ENCODE measurements at places on chromosomes 1 and 21.

- no peak for DNase-seq
- H3K36me3 ChIP-seq = no peaks in the 10 kb centered on the region
- H3K27me3 ChIP-seq = no peaks in the 10 kb centered on the region
- H3K4me1 ChIP-seq = peaks cover 8% of the 10 kb centered on the region
- no peak overlapping the region for H3K4me3 ChIP-seq
These were observed 15.2 kb downstream of the GIPC2 start for GRCh38 chr1:78060857-78061563.

- no peak for DNase-seq
- H3K4me3 ChIP-seq = no peak overlapping the region
- H3K27ac ChIP-seq = no peak overlapping the region
- peaks cover 3% of the 10 kb centered on the region for H3K27me3 ChIP-seq
- H3K4me1 ChIP-seq = peaks cover 2% of the 10 kb centered on the region
- H3K36me3 ChIP-seq = no peaks in the 10 kb centered on the region
These were observed 65.5 kb downstream of the DMRTB1 start for GRCh38 chr1:53524428-53525375.

GRCh38 chr1:1079408-1080121 lies 5.5 kb upstream of the RNF223 start:
- peaks cover 3% of the 10 kb centered on the region for H3K27me3 ChIP-seq
- H3K36me3 ChIP-seq = peaks cover 2% of the 10 kb centered on the region
- peak; percentile 84 for DNase-seq

DNA sequence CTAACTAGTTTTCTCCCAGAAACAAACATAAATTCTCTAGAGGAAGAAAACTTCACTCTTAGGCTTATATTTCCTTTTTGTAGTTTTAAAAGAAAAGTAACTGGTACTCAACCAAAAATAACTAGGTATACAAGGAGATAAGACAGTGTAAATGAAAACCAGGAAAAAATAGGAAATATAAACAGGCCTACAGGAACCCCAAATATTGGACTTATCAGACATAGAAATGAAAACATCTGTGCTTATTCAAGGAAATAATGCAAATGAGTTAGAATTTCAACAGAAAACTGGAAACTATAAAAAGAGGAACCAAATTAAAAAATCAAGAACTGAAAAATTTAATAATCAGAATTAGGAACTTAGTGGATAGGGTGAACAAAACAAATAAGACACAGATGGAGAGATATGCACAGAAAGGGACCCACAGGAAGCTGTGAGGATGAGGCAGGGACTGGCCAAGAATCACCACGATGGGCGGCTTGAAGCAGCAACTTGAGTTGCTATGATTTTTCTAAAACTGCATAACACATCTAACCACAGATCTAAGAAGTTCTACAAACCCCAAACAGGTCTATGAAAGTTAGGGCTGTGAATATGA lies 67.5 kb upstream of the ACTRT2 start:
- H3K27ac ChIP-seq = no peak overlapping the region
- no peak overlapping the region for H3K4me3 ChIP-seq
- H3K27me3 ChIP-seq = no peaks in the 10 kb centered on the region
- DNase-seq = no peak
- no peaks in the 10 kb centered on the region for H3K4me1 ChIP-seq

GRCh38 chr1:232627645-232628334 lies 2.1 kb downstream of the SIPA1L2 start:
- no peak overlapping the region for H3K4me3 ChIP-seq
- no peak overlapping the region for H3K27ac ChIP-seq
- no peaks in the 10 kb centered on the region for H3K4me1 ChIP-seq
- peaks cover 11% of the 10 kb centered on the region for H3K27me3 ChIP-seq
- no peaks in the 10 kb centered on the region for H3K36me3 ChIP-seq

- H3K27ac ChIP-seq = no peak overlapping the region
- H3K27me3 ChIP-seq = no peaks in the 10 kb centered on the region
- no peaks in the 10 kb centered on the region for H3K36me3 ChIP-seq
- peak; percentile 59 for DNase-seq
- H3K4me3 ChIP-seq = no peak overlapping the region
These were observed 168.4 kb downstream of the RERE start for GRCh38 chr1:8649027-8649426.

DNA sequence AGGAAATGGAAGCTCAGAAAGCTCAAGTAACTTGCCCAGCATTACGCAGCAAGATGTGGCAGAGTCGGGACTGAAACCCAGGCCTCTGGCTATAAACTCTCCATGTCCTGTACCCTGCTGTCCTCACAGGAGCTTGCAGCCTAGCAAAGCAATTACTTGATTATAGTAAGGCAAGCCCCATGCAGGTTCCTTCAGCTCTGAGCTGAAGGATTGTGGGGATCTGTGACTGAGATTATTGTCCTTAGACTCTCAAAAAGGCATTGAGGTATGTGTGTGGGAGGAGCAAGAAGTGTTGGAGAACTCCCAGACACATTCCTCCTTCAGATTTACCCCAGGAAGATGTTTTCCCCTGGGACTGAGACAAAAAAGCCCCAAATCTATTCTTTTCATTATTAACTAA lies 124.0 kb upstream of the SPATA6 start:
- H3K4me1 ChIP-seq = no peaks in the 10 kb centered on the region
- no peak overlapping the region for H3K27ac ChIP-seq
- H3K27me3 ChIP-seq = no peaks in the 10 kb centered on the region
- H3K4me3 ChIP-seq = no peak overlapping the region
- DNase-seq = no peak

- peaks cover 3% of the 10 kb centered on the region for H3K4me1 ChIP-seq
- H3K27me3 ChIP-seq = no peaks in the 10 kb centered on the region
- no peak for DNase-seq
These were observed 37.9 kb downstream of the PABPC4 start for GRCh38 chr1:39538531-39539251.

DNA sequence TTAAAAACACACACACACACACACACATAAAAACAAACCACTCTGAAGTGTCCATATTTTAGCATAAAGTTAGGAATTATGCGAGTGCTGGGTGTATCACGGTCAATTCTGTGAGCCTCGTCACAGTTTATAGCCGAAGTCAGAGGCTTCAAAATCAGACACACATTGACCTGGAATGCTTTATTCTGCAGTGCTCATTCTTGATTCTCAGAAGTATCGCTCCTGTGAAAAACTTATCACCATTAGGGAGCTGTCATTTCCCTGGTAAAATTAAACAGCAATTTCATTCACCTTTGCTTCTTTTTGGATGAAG lies 8.7 kb upstream of the IRF2BP2 start:
- H3K4me3 ChIP-seq = no peak overlapping the region
- peaks cover 27% of the 10 kb centered on the region for H3K4me1 ChIP-seq
- H3K36me3 ChIP-seq = no peaks in the 10 kb centered on the region
- peak overlapping the region; percentile 90 for H3K27ac ChIP-seq

DNA sequence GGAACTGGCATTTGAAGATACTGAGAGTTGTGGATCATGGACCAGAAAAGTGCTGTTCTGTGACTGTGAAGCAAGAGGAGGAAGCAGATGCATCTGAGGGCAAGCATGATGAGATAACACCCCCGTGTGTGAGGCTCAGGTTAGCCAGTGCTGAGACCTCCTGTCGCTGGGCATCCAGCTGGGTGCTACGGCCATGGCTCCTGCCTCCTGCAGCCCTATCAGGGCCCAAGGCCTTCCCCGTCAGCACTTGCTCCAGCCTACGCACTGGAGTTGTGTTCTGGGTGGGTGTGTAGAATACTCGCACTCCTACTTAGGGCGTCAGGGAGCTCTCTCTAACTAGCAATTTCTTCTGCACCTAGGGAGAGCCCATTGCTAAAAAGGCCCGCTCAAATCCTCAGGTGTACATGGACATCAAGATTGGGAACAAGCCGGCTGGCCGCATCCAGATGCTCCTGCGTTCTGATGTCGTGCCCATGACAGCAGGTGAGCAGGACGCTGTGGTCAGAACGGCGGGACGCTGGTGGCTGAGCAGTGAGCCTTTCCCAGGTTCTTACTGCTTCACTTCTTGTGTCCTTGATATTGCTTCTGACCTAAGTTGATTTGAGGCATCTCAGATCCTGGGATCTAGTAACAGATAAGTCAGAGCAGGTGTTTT lies 6.5 kb downstream of the PPIE start:
- no peak overlapping the region for H3K4me3 ChIP-seq
- H3K27me3 ChIP-seq = no peaks in the 10 kb centered on the region
- no peaks in the 10 kb centered on the region for H3K4me1 ChIP-seq
- no peak overlapping the region for H3K27ac ChIP-seq
